GM13976 (cell line): ENCODE measurements at places on chromosomes 1 and 21.

DNA sequence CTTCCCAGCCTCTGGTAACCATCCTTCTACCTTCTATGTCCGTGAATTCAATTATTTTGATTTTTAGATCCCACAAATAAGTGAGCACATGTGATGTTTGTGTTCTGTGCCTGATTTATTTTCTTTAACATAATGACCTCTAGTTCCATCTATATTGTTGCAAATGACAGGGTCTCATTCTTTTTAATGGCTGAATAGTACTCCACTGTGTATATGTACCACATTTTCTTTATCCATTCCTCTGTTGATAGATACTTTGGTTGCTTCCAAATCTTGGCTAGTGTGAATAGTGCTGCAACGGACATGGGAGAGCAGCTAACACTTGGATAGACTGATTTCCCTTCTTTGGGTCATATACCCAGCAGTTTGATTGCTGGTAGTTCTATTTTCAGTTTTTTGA, 51.8 kb downstream of the WDR4 start:
- no peak for DNase-seq

DNA sequence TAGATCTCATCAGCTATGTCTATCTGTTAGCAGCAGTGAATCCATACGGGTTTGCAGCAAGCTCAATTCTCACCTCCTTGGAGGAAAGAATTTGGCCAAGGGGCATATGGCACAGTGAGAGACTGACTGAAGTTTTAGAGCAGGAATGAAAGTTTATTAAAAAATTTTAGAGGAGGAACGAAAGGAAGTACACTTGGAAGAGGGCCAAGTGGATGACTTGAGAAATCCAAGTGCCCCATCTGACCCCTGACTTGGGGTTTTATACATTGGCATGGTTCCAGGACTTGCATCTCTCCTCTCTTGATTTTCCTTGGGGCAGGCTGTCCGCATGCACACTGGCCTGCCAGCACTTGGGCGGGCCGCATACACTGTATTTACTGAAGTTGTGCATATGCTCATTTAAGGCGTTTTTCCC, 9.2 kb upstream of the OSBPL9 start:
- no peak for DNase-seq

DNA sequence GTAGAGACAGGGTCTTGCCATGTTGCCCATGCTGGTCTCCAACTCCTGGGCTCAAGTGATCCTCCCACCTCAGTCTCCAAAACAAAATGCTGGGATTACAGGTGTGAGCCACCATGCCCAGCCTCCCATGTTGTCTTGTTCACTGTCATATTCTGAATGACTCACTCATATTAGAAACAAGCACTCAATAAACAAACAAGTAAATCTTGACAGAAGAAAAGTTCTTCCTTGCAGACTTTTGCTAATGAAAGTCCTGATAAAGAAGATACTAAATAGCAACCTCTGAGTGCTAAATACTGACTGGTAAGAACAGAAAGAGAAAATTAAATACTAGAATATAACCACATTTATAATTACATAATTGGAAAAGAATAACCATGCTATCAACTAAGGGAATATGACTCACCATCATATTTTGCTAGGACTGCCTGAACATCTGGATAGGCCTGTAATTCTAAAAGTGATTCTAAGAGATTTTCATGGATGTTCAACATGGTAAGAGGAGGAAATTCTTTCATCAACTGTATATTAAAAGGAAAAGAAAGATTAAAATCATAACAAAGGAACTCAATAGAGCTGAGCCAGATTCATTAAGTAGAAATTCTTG, 37.3 kb downstream of the ST7L start:
- no peak for DNase-seq

DNA sequence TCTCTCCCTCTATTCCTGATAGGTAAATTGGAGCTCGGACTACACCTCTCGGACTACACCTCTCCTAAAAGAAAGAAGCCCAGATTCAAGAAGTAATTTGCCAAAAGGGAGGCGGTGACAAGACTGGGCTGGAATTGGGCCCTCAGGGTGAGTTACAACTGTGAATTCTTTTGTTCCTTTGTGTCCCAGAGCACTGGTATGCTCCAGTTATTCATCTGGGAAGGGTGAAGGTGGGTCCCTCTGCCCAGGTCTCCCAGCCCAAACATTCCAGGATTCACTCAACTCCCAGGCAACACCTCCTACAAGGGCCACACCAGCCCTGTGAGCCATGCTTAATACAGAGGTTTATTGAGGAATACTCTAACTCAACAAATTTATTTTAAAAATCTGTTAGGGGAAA, 69.2 kb downstream of the LMX1A start:
- DNase-seq, result no peak

DNA sequence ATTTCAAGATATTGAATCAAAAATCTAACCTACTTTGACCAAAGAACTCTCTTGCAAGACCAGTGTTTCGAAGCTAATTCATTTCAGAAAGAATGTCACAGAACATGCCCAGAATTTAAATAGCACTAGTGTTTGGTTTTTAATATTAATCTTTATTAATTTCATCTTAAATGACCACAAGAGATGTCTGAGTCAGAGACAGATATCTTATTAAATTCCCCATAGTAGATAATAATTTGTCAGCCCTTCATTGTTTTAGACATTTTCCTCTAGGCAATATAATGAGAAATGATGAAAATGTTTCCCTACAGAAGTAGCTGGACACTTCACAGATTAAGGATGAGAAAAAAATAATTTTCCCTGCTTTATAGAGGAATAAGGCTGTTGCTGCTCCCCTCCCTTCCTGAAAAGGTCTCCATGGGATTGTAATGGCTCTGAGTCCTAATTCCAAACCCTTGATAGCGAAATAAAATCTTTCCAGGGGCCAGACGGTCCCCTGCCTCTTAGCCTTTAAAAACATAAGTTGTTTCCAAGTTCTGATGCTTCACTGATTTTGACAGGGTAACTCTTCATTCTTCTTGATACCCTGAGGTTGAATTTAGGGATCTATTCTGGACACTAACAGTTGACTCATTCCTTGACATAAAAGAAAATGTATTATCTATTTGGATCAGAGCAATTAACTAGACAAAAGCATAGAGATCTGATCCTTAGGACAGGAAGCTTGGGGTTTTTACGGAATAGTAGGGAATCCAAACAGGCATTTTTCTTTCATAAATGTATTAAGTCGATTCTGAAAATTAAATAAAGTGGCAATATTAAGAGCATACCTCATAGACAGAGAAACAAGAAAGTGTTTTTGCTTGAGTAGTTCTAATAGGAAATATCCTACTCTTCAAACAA, 820.8 kb downstream of the BRINP3 start:
- no peak for DNase-seq

DNA sequence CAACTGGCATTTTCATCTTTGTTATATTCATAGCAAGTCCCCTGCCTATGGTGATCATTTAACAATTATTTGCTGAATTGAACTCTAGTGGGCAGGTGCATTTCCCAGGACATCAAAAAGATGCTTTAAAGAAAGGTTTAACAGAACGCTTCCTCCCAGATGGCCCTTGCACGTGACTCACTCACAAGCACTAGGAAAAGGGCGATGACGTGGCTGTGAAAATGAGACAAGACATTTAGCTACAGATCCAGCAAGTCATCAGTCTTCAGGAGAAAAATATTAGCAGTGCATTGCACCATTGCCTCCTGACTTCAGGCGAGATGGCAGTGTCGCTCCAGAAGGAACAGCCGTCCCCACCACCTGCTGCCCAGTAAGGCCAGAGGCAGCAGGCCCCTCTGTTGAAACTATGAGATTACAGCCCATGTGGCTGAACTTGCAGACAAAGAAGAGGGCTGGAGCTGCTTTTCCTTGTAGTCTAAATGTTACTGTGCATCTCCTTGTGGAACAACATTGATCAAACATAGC, 37.2 kb downstream of the DSCAM start:
- DNase-seq, result no peak

GRCh38 chr1:162213281-162213912, 143.9 kb downstream of the NOS1AP start:
- no peak for DNase-seq

GRCh38 chr1:42056460-42056859, 96.8 kb upstream of the GUCA2B start:
- DNase-seq, result no peak

DNA sequence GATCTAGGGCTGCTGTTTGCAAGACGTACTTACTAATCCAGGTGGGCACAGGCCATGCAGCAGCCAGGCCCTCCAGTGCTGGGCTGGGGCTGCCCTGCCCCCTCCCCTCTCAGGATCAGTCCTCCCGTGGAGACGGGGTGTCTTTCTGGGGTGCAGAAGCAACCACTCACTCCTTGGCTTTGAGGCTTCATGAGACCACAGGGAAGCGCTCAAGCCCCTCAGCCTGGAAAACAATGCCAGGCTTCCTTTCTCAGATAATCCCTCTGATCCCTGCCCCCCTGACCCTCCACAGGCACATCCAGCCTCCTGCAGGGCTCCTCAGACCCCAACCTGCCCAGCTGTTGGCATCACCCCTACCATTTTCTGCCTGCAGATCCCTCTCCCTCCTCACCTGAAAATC, 13.9 kb upstream of the C2CD2 start:
- DNase-seq, result peak; percentile 15

DNA sequence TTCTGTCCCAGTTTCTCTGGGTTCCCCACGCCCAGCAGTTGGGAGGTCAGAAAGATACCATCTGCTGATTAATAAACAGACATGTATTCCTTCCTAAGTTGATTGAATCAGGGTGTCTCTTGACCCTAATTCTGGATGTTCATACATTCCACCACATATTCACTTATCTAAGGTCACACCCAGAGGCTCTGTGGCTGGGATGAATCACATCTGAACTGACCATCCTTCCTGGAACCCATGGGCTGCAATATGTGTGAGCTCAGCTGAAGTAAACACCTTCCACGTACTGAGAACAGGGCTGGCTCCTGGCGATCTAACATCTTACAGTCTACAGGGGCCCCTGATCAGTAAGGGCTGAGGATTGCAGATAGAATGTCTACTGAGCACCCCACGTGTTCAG, 20.5 kb upstream of the TRABD2B start:
- DNase-seq, result no peak

DNA sequence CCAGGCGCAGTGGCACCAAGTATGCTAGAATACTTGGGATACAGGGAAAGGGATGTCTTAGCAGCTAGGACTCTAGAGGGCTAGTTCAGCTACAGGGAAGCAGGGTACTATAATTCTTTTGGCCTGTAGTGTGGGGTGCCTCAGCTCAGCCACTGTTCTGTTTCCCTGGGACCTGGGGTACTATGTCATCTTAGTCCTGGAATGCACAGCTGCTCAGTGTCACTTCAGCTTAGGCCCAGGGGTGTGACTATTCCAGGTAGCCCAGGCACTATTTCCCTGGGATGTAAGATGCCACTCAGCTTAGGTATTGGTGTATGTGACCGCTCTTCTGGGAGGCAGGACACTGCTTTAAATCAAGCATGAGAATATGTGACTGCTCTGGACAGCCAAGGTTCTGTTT, 34.1 kb downstream of the RGSL1 start:
- DNase-seq, result no peak

- peak; percentile 14 for DNase-seq
These were observed 129.6 kb downstream of the DPYD start for GRCh38 chr1:97791251-97791650.
